ENCODE measurements at places on chromosomes 4 and X. TPM values are rescaled to one million over a fixed set of nuclear protein-coding genes. Genes with fewer than 3 reads are reported as not detected.

CENPVL2 gene
- not detected for total RNA-seq

RBM46 gene
- 0.09 TPM for total RNA-seq

TCEAL7 gene
- total RNA-seq = 37.3 TPM

RFC1 gene
- 43.5 TPM for total RNA-seq

DCAF8L2 gene
- under 0.01 TPM for total RNA-seq

ALAS2 gene
- total RNA-seq = not detected

SUPT20HL2 gene
- 0.14 TPM for total RNA-seq

TRPC5OS gene
- total RNA-seq = not detected

F8A1 gene
- 1.1 TPM for total RNA-seq

VCX2 gene
- total RNA-seq = not detected

RTL5 gene
- 1.6 TPM for total RNA-seq

RRH gene
- total RNA-seq = 0.09 TPM

ART3 gene
- 0.09 TPM for total RNA-seq

PDLIM3 gene
- total RNA-seq = 15.8 TPM

TMPRSS11D gene
- total RNA-seq = not detected

MAOB gene
- total RNA-seq = 0.28 TPM

ARMCX5 gene
- total RNA-seq = 18.0 TPM

GABRE gene
- total RNA-seq = 58.4 TPM

USP17L5 gene
- not detected for total RNA-seq

CYBB gene
- not detected for total RNA-seq

GUCY1A1 gene
- total RNA-seq = 0.71 TPM

CRMP1 gene
- under 0.01 TPM for total RNA-seq

DMRTC1 gene
- total RNA-seq = not detected

HHIP gene
- 0.43 TPM for total RNA-seq

FGD1 gene
- total RNA-seq = 3.0 TPM

KIF4A gene
- total RNA-seq = 1.8 TPM

ADH5 gene
- 293 TPM for total RNA-seq

NAA10 gene
- total RNA-seq = 30.6 TPM

PAK3 gene
- total RNA-seq = 1.6 TPM

DCAF12L2 gene
- under 0.01 TPM for total RNA-seq
